ENCODE measurements at places on chromosomes 11 and 22. TPM values are rescaled to one million over a fixed set of nuclear protein-coding genes. Genes with fewer than 3 reads are reported as not detected.

DNA sequence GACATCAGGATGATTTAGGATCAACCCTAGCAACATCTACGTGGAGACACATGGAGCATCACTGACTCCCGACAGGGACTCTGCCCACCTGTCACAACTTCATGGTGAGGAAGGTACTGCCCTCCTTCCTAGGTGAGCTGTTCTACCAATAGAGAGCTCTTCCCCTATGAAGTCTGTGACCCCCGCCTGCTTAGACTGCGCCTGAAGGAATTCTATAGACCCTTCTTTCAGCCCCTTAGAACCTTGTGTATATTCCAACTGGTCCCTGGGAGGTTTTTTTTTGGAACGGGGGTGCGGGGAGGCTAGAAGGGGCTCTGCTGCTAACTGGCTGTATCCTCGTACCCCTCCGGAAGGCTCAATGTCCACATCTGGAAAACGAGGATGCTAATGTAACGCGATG, 566 bp downstream of the INTS4 start:
- no peak for DNase-seq

DNA sequence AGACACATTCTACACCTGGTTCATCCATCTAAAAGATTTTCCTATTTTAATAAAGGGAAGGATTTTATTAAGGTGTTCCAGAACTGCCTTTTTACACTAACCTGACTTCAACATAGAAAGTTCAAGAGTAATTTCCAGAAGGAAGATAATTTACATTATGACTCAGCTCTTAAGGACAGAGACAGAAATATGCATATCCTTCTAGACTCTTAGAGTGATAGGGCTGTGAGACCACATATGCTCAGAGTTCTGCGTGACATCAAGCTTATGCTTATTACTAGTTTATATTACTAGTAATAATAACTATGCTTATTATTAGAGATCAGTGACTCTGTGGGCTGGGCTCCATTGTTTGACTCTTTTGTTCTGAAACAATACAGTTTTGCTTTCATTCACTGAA, 4.6 kb downstream of the PDGFD start:
- DNase-seq: no peak

GRCh38 chr11:111155021-111155420, 90.5 kb upstream of the POU2AF2 start:
- no peak for DNase-seq

DNA sequence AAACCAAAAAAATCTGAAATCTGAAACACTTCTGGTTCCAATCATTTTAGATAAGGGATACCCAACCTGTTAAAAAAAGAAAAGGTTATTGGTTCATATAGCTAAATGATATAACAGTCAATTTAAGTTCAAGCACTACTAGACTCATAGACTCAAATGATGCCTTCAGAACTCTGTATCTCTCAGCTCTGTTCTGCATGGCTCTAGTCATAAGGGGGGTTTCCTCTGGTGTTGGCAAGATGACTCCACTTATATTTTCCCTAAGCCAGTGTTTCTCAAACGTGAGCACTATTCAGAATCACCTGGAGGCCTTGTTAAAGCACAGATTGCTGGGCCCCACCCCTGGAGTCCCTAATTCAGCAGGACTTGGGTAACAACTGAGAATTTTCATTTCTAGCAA, 11.5 kb upstream of the RRAS2 start:
- DNase-seq: no peak

GRCh38 chr11:19382131-19382611, 141.4 kb upstream of the E2F8 start:
- no peak for DNase-seq

GRCh38 chr11:2888266-2888968, 2.8 kb upstream of the CDKN1C start:
- peak; percentile 85 for DNase-seq

GRCh38 chr11:32962016-32962415, 53.7 kb upstream of the DEPDC7 start:
- DNase-seq: no peak

DNA sequence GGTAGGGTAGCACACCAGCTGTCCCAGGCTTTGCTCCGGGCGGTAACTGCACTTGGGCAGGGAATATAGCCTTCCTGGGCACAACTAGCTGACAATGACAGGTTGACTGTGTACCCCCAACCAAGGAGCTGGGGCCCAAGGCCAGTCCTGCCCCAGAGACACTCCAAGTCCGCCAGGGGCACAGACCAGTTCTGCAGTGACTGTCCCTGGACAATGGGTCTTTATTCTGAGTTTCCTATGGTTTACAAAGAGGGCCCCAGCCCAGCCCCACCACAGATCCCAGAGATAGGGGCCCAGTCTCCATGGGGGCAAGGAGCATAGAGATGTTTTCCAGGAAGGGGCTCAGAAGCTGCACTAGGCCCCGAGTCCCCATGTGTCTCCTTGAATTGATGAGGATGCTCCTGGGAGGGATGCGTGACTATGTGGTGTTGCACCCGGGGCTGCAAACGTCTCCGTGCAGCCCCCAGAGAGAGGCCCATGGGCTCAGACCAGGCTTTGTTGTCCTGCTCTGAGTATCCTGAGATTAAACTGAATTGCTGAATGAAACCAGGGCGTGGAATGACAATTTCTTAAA, 48.4 kb downstream of the CD6 start:
- no peak for DNase-seq

DNA sequence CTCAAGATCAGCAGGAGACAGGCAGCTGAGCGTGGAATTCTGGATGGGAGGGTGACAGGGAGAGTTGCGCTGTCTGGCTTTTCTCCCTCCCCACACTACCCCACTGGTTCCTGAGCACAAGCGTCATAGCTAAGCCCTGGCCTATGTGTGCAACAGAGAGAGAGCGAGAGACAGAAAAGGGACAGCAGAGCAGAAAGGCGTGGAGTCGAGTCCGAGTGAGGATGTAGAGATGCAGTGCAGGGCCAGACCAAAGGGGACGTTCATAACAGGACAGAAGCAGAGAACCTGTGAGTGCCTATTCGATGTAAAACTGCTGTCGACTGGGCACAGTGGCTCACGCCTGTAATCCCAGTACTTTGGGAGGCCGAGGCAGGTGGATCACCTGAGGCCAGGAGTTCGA, 94.0 kb upstream of the TMEM45B start:
- DNase-seq: no peak

Gene ART5
- not detected for total RNA-seq

Gene HBB
- not detected for total RNA-seq

Gene TMEM80
- total RNA-seq: 10.8 TPM

Gene PKP3
- not detected for total RNA-seq

Gene CDHR5
- not detected for total RNA-seq

Gene ZNF280B
- 9.1 TPM for total RNA-seq

Gene SCUBE2
- total RNA-seq: 2.6 TPM

All from SK-MEL-5 (cell line).